ENCODE measurements at places on chromosomes 5 and 9.

DNA sequence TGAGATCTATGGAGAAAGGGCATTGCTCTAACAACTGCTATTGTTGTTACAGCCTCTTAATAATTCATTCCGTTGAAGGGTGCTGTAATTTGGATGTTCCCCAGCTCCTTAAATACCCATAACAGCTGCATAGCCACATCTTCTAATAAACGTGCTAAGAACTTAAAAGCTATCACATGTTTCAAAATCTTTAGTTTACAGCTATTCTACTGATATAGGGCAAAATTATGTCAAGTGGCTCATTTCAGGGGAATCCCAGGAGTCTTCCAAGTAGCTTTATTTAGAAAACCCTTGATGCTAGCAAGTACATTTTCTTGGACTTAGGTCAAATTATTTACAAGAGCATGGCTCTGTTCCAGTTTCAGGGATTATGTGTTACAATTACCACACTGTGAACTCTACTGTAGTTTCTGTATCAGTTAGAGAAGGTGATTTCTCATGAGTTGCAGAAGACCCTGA is 990.4 kb upstream of the ACO1 start:
- DNase-seq, result no peak

DNA sequence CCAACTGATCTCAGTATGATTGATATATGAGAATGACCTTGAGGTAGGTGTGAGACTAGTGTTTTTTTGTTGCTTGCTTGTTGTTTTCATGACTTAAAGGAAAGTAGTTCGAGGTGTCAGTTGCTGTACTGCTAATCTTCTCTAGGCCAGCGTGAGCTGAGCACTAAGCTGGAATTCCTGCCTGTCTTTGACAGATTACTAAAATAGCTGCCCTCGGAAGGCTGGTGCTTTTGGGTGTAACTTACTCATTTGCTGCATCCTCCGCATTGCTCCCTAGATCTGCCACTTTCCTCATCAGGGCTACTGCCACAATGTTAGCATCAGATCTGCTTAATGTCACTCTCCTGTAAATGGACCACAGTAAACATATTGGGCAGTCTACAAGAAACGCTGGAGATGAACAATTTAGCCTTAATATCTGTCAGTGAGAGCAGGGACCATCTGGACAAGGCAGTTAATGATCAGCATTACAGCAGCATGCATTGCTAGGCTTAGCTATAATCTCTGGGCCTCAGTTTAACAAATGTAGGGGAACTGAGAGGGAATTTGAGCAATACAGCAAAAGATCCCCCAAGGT is 106.6 kb upstream of the CDH6 start:
- DNase-seq, result no peak

- DNase-seq, result no peak
These were observed 4.2 kb downstream of the AK1 start for GRCh38 chr9:127873223-127873691.

DNA sequence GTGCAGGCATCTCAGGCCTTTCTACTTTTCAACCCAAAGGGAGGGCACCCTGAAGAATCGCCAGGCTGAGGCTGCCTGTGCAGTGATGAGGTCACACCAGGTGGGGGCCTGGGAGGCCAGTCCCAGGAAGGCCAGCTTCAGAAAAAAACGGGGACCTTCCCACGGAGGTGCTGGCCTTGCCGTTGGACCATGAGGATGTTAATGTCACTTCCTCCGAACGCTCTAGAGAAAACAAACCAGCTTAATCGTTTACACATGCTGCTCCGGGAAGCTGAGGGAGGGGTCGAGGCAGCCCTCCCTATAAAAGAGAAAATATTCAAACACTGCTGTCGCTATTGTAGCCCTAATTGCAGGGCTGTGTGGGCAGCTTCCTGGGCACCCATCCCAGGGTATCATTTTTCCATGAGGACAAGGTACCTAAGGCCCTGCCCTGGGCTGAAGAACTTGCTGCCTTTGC is 27.0 kb downstream of the PTGES start:
- DNase-seq, result no peak

DNA sequence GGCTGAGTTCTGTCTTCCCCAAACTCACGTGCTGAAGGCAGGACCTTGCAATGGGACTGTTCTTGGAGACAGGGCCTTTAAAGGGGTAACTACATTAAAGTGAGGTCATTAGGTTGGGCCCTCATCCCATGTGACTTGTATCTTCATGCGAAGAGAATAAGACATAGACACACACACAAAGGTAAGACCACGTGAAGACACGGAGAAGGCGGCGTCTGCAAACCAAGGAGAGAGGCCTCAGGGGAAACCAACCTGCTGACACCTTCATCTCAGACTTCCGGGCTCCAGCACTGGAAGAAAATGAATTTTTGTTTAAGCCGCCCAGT is 50.7 kb upstream of the KCNMB1 start:
- no peak for DNase-seq

- DNase-seq, result no peak
These were observed 261.4 kb upstream of the KLF4 start for GRCh38 chr9:107750741-107751566.

DNA sequence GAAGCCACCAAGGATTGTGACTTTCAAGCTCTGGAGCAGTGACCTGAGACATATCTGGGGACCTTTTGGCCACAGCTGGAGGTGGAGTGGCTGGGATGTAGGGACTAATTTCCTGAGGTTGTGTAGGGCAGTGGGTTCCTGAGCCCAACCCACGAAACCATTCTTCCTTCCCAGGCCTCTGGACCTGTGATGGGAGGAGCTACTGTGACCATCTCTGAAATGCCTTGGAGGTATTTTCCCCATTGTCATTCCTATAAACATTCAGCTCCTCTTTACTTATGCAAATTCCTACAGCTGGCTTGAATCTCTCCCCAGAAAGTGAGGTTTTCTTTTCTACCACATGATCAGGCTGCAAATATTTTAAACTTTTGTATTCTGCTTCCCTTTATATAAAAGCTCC is 172.6 kb downstream of the TUSC1 start:
- DNase-seq, result no peak

DNA sequence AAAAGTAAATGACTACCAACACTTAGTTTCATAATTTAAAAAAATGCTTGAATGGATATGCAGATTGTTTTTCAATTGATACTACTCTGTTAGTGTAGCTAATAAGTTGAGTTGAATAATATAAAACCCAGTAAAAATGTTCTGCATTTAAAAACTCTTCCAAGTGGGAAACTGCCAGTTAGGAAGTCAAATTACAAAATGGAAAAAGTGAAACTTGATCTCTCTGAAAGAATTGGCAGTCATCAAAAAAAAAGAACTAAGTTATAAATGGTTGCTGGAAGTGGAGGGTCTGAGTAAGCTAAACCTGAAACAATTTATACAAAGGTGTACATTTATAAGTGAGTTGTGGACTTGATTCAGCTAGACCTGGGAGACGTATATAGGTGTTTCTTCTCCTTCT is 52.4 kb downstream of the VCAN start:
- DNase-seq, result no peak

- no peak for DNase-seq
These were observed 61.0 kb upstream of the BASP1 start for GRCh38 chr5:17156463-17156862.

DNA sequence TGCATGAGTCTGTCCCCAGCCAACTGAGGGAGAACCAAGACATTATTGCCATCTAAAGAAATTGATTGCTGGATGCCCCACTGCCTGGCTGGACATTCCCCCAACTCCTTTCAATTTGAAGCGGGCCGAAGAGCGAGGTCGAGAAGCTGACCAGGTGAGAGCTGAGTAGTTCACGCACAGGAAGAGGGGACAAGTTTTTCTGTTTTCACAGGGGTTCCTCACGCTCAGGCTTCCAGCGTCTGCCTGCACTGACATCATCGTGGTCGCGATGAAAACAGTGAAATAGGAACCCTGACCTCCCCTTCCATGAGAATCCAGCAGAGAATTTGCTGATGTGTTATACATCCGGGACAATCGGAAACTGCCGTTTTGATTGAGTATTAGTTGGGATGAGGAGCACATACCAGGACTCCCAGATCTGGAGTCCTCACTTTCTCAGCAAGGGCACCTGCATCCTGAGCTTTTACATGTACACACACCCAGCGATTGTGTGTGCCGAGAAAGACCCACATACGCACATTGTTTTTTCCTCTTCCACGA is 3.1 kb upstream of the DMRT3 start:
- no peak for DNase-seq

GRCh38 chr5:132215329-132215728 is 12.3 kb downstream of the P4HA2 start:
- DNase-seq, result no peak

GRCh38 chr9:19470981-19471650 is 62.3 kb downstream of the ACER2 start:
- DNase-seq, result no peak

GRCh38 chr5:4108690-4109089 is 513.1 kb downstream of the IRX1 start:
- DNase-seq, result no peak

Measured in activated CD4-positive, CD25-positive, alpha-beta regulatory T cell treated with anti-CD3 and anti-CD28 coated beads, Interleukin-2, amount 50 U/mL, for 72 hours (primary cell).